ENCODE measurements at places on chromosomes 7 and 10.

DNA sequence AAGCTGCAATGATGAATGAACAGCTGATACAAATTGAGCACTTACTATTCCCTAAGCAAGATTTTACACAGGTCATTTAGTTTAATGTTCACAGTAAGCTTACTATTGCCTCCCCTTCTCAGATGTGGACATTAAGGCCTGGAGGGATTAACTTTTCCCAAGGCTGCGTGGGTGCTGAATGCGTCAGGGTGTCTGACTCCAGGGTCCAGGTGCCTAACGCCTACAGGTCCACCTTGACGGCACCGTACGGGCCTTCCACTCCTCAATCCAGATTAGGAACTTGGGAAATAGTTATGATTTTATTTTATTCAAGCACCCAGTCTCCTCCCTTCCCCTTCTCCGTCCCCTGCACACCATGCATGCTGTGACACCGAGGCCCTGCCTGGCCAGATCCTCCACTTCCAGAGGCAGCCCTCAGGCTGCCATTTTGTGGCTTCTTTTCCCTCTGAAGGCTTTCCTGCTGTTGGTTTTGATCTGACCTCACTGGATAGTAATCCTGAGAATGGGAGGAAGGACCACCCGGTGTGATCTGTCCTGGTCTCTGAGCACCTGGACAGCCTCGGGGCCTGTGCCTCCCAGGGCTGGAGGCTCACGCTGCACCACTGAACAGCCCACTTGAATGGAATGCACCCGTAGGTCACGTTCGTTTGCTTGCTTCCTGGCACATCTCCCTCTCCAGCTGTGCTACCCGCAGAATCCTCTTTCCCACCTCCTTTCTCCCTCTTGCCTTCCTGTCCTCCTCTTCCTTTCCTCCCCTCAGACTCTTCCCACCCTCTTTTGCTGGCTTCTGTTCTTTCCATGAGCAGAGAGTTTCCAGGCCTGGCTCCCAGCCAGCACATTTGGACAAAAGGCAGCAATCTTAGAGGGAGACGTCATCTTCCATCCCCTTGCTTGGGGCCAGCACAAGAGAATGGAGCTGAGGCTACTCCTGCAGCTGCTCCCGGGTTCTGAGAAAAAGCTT is 14.4 kb downstream of the DENND2A start:
- DNase-seq = peak; percentile 82

- no peak for DNase-seq
These were observed 142.4 kb upstream of the BMPER start for GRCh38 chr7:33762911-33763306.

- no peak for DNase-seq
These were observed 21.1 kb downstream of the CUL1 start for GRCh38 chr7:148719753-148720152.

GRCh38 chr10:25869609-25870008 is 64.4 kb upstream of the MYO3A start:
- no peak for DNase-seq

GRCh38 chr10:68756766-68757165 is 35.7 kb downstream of the CCAR1 start:
- DNase-seq = no peak

DNA sequence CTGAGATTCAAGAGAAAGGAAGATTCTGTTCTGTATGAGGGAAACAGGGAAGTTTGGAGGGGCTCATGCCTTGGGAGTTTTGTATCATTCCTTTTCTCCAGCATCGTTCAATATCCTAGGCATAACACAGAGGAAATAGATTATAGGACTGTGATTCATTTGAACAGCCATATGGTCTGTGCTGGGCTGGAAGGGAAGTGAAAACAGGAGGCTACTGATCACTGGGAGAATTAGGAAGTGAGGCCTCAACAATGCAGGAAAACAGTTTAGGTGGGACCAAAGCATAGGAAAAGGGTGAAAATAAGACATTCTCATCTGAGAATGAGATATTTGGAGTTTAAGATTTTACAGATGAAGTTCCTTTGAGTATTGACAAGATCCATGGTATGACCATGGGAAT is 70.7 kb upstream of the MKX start:
- DNase-seq = no peak

DNA sequence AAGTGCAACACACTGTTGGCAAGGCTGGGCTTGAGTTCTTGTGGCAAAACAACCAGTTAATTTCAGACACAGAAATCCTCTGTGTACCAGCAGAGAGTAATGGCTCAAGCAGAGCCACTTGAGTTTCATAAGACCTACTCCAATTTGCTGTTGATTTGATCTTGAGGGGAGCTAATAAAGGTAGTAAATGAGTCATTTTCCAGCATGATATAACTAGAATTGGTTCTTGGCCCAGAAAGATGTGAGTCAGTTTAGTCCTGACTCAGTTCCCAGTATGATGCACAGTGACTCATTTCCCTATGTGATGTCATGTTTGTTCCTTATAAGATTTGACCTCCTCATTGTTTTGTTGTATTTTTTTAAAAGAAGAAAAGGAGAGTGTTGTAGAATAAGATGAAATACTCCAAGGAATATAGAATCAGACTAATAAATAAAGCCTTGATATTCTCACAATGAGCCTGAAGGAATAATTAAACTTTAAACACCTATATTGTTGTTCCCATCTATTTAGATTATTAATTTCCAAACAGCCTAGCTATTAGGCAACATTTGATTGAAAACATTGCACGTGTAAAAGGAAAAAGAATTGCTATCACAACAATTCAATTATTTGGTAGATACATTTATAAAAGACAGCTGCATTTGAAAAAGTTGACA is 186.2 kb downstream of the REEP3 start:
- DNase-seq = peak; percentile 96

DNA sequence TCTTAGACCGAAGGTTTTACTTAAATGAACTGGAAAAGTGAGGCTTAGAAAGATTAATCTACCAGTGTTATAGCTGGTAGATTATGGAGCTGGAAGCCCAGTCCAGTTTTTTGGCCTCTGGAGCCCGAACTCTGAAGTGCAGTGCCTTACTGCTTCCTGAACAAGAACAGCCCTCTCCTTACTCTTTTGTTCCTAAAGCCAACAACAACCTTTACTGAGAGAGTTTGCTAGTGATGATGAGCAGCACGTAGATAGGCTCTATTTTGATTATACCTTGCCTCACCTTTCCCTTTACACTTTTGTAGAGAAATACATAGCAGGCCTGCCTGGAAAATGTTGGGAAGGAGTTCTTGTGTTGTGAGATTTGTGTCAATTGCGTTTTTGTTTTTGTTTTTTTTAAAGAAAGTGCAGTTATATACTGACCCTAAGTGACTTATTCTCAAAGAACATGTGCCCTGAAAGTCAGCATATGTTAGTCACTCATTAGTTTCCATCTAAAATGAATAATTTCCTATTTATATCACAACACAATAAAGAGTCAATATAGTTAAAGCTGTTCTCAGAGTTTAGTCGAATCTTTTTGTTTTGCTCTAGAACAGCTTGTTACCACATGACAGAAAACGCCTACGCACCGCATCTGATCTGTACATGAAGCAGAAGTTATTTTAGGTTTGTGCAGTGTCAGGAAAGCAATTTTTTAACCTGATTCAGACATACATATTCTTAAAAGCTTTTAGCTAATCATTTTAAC is 33.0 kb downstream of the PLEKHA1 start:
- no peak for DNase-seq

- DNase-seq = no peak
These were observed 269.9 kb upstream of the FZD8 start for GRCh38 chr10:35911954-35912353.

DNA sequence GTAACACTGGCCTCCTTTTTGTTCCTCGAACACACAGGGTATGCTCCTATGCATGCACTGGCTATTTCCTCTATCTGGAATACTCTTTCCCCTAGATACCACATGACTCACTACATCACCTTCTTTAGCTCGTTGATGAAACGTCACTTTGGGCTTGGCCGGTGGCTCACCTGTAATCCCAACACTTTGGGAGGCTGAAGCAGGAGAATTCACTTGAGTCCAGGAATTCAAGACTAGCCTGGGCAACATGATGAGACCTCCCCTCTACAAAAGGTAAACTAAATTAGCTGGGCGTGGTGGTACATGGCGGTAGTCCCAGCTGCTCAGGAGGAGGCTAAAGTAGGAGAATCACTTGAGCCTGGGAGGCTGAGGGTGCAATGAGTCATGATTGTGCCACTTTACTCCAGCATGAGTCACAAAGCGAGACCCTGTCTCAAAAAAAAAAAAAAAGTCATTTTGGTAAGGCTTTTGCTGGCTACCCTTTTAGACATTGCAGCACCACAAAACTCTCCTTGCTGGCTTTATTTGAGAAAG is 14.5 kb downstream of the ANKIB1 start:
- no peak for DNase-seq

- no peak for DNase-seq
These were observed 37.2 kb downstream of the IKZF1 start for GRCh38 chr7:50341724-50342123.

DNA sequence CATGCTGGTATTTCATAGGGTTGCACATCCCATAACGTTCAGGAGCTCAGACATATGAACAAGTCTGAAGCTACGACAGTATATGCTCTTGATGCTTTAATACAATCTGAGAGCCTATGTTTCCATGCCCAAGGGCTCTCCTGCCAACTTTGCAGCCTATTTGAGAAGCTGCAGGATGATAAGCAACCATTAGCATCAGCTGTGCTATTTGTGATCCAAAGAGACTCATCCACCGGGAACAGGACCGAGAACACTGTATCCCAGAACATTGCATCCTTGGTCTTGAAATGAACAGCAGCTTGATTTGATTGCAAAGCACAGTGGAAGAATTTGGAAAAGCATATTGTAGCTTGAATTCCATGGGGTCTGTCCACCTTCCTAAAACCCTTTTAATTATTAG is 156.2 kb upstream of the PTER start:
- DNase-seq = no peak

DNA sequence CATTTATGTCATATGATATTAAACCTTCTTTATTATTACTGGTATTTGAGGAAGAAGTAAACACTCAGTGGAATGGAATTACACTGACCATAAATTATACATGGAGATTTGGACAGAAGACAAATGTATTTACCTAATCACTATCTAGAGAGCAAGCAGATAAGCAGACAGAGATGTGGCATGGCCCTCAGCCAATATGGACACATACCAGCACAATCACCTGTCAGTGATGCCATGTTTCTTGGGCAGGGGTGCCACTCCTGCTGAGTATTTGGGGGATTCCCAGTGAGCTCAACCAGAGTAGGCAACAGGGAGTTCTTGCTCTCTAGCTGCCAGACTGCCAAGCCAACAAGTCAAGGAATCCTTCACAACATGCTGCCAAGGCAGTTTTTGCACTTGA is 866.3 kb upstream of the LRRN3 start:
- no peak for DNase-seq

DNA sequence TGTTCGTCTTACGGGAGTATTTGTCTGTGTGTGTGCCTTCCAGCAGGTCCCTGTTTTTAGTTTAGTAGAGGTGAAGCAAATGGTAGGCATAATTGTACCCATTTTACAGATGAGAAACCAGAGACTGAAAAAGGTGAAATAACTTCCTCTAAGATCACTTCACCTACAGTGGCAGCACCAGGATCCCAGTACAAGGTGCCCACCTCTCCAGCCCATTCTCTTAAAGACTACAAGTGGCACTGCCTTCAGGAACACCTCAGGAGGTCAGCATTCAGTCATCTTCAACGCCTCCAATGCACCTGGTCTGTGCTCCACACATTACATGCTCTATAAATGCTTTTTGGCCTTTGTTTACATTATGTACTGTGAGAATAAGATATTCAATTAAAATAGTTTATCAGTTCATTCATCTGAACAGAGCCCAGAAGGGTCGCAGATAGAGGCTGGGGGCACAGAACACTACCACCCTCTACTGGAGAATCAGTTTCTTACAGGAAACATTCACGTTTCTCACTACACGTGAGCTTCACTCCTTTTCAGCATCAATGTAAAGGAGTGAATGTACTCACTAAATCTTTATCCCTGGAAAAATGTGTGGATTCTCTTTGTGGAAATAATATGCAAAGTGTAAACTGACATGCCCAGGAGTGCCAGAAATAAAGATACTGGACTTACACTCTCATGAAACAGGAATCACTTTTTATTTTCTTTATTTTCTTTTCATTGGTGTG is 45.5 kb upstream of the ABLIM1 start:
- no peak for DNase-seq

Measured in GM04503 (cell line).